ENCODE measurements at places on chromosomes 4 and X. TPM values are rescaled to one million over a fixed set of nuclear protein-coding genes. Genes with fewer than 3 reads are reported as not detected.
A peak's percentile ranks its signal among the peaks of the same experiment; 100 is the strongest.

Gene NR3C2
- polyA plus RNA-seq = 17.8 TPM

Gene DMD
- 15.4 TPM for polyA plus RNA-seq

Gene MAGED4
- polyA plus RNA-seq = 42.8 TPM

Gene UVSSA
- polyA plus RNA-seq = 6.5 TPM

Gene SLC49A3
- 2.8 TPM for polyA plus RNA-seq

Gene GASK1B
- polyA plus RNA-seq = 34.4 TPM

Gene SLC39A8
- 20.9 TPM for polyA plus RNA-seq

Gene CYBB
- 11.0 TPM for polyA plus RNA-seq

Gene RTL5
- 23.0 TPM for polyA plus RNA-seq

Gene CAPN6
- 24.2 TPM for polyA plus RNA-seq

Gene ERCC6L
- 4.1 TPM for polyA plus RNA-seq

GRCh38 chrX:32597777-32598176 is 613.6 kb downstream of the DMD start:
- no peak for DNase-seq

DNA sequence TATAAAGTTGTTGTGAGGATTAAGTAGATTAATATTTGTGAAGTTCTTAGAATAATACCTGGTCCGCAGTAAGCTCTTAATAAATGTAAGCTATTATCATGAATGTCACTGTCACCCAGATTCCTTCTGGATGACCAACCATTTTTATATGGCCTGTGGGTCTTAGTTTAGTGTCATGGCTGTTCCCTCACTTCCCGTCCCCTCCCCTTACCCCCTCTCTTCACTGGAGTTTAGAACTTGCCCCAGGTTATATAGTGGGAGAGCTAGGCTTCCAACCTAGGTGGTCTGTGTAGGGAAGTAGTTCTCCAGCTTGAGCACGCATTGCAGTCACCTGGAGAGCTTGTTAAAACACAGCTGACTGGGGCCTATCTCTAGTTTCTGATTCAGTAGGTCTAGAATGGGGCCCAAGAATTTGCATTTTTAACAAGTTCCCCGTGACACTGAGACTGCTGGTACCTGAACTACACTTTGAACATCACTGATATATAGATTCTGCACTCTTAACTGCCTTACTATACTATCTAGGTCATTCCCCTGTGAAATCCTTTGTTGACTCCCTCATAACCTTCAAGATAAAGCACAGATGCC is 66.9 kb upstream of the PLAC1 start:
- DNase-seq = no peak

DNA sequence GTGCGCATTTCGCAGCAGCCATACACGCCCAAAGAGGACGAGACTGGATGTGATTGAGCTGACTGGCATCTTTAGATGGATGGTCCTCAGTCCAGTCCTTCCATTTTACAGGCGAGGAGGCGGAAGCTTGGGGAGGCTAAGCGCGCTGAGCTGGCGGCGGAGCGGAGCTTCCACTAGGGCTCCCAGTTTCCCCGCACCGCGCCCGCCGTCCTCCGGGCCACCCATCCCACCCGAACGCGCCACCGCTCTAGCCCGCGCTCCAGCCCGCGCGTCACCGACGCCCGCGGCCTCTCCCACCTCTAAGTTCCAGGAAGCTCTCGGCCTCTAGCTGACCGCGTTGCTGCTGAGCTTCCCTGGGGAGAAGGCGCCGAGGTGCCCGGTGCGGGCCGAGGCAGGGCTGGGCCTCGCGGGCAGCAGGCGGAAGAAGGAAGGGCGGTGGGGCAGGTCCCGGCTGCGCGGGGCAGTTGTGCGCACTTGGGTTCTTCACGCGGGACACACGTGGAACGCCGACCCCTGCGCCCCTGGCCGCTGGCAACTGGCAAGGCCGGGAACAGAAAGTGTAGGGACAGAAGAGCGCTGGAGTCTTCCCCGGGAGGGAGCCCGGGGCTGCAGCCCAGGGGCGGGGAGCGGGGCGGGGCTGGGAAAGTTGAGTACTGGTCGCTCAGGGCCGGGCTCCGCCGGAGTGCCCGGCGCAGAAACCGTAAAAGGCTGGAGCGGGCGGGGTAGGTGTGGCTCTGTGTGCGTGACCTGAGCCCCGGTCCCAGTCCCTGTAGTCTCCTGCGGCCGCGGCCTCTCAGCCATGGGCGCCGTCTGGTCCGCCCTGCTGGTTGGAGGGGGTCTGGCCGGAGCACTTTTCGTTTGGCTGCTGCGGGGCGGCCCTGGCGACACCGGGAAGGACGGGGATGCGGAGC is at the start of gene STBD1:
Gene STBD1 (plus strand): TSS at position 763 of the 911 bp plus-strand sequence. CDS start 37 bp downstream, at position 800.
- DNase-seq = peak; percentile 20

DNA sequence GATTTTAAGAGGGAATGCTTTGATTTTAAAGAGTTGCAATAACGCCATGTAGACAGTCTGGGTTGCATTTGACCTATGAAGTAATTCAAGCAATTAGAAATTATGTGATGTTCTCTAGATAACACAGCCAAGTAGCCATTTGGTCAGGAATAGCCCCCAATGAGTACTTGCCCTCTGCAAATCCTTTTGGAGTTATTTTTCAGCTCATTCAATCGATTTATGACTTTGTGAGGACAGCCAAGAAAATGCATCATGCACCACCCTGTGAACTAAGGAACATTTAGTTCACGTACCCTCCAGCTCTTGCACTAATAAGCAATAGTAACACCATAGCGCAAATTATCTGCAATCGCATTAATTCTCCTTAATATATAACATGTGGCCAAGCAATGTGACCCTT is 552.6 kb upstream of the INTU start:
- DNase-seq = no peak

DNA sequence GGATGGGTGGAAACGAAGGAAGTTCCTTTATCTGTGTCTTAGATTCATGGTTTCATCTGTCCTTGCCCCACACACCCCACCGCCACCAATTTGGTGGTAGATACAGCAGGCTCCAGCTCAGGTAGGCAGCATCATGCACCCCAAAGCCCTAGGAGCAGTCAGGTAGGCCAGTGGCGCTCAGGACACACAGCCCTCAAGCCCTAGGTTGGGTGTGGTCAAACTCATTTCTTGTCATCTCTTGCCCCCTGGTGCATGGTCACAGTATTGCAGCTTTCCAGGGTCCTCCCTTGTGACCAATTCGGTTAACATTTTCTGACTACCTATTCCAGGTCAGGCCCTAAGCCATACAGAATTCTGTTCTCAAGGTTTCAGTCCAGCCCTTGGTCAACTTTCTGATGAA is 14.5 kb upstream of the PRRG3 start:
- DNase-seq = no peak

DNA sequence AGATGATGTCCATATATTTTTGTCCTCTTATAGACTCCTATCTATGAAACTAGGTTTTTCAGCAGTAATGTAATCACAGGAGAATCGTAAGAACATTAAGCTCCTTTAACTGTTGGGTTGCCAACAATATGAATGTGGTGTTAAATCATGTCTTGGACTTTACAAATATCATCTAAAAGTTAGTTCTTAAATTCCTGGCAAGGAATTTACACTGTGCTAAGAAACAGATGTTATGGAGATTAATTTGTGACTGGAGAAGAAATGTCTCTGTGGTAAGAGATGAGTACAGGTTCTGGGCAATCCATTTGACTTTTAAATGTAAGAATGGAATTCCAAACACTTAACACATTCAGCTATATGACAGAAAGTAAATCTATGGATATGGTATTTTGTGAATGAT is 34.6 kb downstream of the CNKSR2 start:
- no peak for DNase-seq

GRCh38 chrX:29617725-29618124 is 597.6 kb upstream of the MAGEB2 start:
- DNase-seq = no peak

DNA sequence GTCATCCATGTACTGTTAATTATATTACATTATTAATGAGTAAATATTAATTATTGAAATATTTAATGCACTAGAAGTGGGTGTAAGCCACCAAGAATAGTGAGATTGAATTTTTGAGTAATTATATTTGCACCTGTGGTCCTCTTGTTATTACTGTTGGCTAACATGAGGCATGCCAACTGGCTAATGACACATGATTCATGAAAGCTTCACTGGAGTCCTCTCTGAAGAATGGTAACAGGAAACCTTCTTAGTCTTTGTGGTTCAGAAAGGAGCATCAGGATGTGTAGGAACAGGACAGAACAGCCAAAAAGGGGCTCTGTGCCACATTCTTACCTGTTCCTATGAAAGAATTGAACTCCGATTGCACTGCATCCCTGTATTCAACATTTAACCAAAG is 65.2 kb downstream of the SLC4A4 start:
- no peak for DNase-seq

- no peak for DNase-seq
Observed at GRCh38 chrX:54063361-54063760, 19.1 kb upstream of the PHF8 start.

DNA sequence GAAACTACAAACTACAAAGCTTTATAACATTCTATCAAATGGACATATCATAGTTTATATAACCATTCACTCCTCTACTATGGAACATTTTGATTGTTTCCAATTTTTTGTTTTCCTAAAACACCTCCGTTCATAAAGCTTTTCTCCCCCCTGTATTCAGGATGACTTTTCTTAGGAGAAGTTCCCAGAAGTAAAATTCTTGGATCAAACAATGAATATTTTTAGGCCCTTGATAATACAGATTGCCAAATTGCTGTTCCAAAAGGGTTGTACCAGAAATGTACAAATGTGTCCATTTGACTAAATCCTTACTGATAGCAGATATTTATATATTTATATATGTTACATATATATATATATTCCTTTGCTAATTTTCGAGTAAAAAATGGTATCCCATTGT is 77.8 kb downstream of the GPC3 start:
- no peak for DNase-seq

- DNase-seq = no peak
Observed at GRCh38 chrX:38862100-38862499, 60.8 kb downstream of the MID1IP1 start.

GRCh38 chr4:184328022-184328736 is 110.5 kb upstream of the ENPP6 start:
- DNase-seq = no peak

GRCh38 chr4:180810581-180810980 is 1432.6 kb upstream of the TENM3 start:
- DNase-seq = no peak

- no peak for DNase-seq
Observed at GRCh38 chrX:41688156-41688555, 617 bp upstream of the GPR34 start.

- DNase-seq = no peak
Observed at GRCh38 chr4:25104591-25104990, 55.7 kb downstream of the SEPSECS start.

GRCh38 chr4:27787195-27787594 is 926.6 kb downstream of the STIM2 start:
- no peak for DNase-seq

DNA sequence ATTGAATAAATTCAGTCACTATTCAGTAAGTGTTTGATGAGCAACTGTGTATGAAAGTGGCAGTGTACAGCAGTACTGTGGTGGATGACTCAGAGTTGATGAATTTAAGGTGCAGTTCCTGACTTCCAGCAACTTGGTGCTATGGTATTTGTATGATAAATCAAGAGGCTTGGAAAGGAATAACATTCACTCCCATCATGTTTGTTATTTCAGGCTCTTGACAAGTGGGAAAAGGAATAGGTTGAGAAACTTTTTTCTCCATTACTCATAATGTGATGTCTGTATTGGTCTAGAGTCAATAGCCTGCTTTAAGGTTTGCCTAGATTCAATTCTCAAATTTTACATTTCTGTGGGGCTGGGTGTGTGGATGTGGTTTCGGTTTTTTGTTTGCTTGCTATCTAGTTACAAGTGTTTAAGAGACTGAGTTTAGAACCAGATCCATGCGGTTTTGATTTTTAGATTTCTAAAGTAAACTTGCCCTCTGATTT is 35.1 kb upstream of the CYP2U1 start:
- DNase-seq = no peak

GRCh38 chr4:36222702-36223101 is 21.6 kb downstream of the ARAP2 start:
- no peak for DNase-seq

DNA sequence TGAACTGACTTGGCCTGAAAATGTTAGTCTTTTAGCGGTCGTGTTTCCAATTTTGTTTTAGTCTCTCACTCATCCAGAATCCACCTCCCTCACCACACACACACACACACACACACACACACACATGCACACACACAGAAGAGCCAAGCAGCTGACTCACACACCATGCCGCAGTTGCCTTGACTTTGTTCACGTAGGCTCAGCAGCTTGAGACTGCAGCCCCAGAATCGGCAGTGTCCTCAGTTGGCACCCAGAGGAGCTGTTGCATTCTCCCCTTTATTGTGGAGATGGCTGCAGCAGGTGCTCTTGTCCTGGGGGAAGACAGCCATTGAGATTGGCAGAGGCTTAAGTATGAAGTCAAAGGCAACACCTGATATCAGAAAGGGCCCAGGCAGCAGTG is 20.9 kb upstream of the XPNPEP2 start:
- DNase-seq = no peak

GRCh38 chr4:149465955-149466354 is 349.7 kb downstream of the IQCM start:
- DNase-seq = no peak

DNA sequence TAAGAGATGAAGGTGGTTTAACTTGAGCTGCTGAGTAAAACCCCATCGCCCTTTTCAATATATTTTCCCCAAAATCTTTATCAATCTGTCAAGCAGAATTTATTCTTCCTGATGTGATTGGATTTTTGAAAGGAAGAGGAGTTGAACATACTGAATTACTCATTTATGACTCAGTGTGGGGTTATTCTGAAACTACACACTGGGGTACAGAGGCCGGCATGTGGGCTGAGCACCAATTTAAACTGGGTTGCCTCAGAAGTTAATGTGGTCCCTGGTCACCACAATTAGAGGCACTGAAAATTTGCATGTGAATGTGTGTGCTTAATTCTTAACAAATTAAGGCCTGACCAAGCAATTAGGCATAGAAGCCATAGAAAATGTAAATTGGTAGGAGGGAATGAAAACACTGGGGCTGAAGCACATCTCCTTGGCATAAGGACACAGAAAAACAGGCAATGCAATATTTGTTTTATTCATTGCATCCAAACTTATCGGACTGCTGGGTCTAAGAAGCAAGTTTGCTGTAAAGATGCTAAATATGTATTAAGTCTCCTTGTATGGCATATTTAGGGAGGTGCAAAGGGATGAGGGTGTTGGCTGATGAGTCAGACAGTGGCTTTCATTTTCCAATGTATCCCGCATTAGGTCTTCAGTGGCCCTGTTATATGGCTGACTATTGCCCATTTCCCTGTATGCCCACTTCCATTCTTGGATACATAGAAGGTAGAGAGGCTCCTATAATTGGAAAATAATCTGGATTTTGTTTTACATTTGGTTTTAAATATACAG is 170.9 kb downstream of the IL15 start:
- no peak for DNase-seq

DNA sequence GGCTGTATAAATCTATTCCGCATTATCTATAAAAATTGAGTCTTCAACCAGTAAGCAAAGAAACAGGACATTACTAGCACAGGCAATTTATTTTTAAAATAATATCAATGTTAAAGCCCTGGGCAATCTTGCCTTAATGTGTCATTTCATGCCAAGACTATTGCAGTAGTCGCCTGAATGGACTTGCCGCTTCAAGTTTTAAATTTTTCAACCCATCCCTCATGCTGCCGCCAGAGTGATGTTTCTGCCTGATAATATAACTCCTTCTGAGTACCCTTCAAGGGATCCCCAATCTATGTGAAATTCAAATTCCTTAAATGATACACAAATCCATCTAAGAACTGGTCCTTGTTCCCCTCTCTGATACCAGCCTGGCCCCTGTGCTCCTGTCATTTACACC is 66.9 kb downstream of the PRSS12 start:
- DNase-seq = no peak

- DNase-seq = no peak
Observed at GRCh38 chr4:185332575-185333464, 62.9 kb downstream of the LRP2BP start.

GRCh38 chrX:72023071-72023470 is 108.6 kb downstream of the RTL5 start:
- DNase-seq = no peak

All from right renal cortex interstitium (tissue), 3 donors.